Fibroblast of skin of abdomen (primary cell): ENCODE measurements at places on chromosomes 7 and 10.
A peak's percentile ranks its signal among the peaks of the same experiment; 100 is the strongest.

DNA sequence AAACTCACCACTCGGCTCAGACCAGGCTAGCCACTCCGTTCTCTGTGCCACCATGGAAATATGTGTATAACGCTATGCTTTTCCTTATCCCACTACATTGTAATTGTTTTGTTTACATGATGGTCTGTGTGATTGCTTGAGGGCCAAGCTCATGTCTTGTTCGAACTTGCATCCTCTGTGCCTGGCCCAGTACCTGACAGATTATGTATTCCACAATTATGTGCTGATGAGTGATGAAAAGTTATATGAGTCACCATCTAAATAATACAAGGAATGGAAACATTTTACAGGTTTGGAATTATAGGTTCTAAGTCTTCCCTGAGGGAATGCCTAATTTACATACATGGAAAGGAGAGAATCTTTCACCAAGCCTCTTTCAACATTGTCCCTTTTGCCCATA lies 137.4 kb downstream of the C7orf25 start:
- DNase-seq: no peak

DNA sequence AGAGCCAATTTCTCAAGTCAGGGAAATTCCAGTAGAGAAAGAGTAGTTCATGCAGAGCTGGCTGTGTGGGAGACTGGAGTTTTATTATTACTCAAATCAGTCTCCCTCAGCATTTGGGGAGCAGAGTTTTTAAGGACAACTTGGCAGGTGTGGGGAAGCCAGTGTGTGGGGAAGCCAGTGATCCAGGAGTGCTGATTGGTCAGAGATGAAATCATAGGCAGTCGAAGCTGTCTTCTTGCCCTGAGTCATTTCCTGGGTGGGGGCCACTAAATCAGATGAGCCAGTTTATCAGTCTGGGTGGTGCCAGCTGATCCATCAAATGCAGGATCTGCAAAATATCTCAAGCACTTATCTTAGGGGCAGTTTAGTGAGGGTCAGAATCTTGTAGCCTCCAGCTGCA lies 194.6 kb upstream of the NRG3 start:
- no peak for DNase-seq

DNA sequence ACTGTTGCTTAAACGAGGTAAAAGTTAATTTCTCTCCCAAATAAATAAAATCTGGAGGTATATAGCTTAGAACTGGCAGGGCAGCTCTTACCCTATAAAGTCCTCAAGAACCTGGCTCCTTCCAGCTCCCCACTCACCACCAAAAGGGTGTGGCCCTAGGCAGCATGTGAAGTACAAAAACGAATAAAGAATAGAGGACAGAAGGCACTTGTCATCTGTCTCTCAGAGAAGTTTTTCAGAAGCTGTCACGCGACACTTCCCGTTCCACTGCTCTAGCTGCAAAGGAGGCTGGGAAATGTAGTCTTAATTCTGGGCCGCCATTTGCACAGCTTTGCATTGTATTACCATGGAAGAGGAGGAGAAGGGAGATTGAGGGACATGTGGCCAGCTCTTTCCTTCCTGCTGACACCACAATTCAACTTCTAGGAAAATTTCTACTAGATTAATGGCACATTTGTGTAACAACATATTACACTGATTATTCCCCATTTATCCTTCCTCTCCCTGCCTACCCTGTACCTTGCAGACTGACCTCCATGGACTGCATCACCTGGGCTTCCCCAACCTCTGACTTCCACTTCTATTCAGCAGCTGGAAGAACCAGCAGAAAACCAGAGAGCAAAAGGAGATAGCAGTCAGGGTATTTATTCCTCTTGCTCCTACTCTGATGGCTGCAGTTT lies 62.2 kb downstream of the CCDC71L start:
- DNase-seq: peak; percentile 59

DNA sequence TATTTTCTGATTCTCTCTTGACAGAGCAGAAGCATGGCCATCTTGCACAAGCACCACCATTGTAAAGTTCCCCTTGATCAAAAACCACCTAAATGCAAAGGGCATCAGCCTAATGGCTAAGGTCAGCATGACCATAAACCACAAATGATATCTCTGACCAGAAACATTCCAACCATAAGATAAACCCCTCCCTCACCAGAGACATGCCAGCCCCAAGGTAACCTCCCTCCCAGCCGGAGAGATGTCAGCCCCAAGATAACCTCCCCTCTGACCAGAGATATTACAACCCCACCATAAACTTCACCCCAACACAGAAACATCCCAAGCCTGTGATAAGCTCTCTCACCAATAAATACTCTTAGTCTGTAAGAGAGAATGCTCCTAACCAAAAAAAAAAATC lies 72.1 kb upstream of the CDK1 start:
- no peak for DNase-seq

DNA sequence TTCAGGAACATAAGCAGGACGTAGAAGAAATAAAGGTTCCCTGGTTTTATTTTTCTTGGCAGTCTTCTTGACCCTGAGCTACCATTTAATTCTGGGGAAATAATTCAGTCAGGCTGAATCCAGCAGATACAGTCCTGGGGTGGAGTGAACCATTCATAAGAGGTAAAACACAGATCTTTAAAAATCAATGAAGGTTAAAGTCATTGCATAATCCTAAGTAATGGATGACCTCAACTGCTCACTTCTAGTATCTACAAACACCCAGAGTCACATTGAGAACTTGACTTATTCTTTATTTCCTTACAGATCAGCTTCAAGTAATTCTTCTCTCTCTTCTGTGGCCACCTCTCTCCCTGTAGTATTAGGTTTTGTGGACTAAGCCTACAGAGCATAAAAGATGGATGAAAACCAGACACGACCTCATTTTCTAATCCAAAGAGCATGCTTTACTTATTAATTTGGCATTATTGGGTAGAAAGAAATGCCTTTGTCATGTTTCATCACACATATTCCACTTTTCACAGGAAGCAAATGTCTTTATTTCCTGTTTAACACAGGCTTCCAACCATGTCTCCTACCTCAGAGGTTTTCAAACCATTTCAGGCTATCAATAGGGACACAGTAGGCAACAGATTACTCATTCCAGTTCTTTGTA lies 182.3 kb upstream of the IMMP2L start:
- DNase-seq: peak; percentile 94

DNA sequence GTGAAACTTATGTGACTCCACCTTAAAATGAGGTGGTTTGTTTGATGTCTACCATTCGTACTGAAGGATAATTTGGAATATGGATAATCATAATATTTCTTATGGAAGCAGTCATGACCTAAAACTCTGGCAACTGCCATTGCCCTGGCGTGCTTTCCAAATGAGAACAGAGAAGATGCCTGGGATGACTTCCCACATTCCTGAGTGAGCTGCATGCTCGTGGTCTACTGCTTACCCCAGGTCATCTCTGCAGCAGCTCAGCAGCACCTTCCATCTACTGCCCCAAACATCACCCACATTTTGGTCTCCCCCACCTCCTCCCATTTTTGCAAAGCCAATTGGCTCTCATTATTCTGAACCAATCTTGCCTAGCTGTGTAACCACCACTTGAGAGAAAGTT lies 40.1 kb downstream of the LYZL1 start:
- peak; percentile 81 for DNase-seq

GRCh38 chr7:46606761-46607160 lies 685.7 kb upstream of the IGFBP3 start:
- peak; percentile 78 for DNase-seq

DNA sequence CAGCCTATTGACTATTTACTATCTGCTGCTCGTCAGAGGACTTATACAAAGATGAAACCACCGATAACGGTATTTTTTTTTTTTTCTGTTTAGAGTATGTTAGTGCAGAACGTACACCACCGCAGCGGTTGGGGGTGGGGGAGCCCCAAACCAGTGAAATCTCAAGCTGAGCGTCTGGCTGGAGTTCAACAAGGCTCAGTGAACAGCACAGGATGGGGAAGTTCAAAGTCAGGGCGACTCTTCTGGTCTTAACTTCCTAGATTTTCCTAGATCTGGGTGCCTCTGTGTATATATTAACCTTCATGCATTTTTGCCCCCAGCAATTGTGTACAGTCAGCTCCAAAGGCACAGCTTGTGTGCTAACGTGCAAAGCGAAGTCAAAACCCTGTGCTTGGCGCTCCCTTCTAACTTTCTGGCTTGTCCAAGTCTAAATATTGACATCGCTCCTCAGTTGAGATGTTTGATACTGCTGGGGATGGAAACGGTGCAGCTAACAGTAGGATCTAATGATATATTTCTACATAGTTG lies 1.1 kb downstream of the RHOBTB1 start:
- DNase-seq: peak; percentile 55

- no peak for DNase-seq
Observed at GRCh38 chr10:88404133-88404532, 179.0 kb downstream of the RNLS start.

GRCh38 chr10:122657255-122657654 lies 42.4 kb downstream of the C10orf120 start:
- no peak for DNase-seq

DNA sequence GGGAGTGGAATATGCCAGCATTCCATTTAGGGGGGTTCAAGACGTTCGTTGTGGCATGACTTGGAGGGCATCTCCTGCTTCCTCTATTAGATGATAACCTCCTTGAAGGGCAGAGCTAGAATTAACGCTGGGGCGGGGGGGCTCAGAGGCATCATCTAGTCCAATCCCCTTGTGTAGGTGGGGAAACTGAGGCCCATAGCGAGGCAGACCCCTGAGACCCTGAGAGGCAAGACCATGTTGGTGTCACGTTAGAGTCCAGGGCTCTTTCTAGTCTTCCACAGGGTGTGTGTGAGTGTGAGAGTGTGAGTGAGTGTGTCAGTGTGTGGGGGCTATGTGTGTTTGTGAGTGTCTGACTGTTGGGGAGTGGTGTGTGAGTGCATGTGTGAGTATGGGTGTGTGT lies 29.3 kb upstream of the NUB1 start:
- no peak for DNase-seq

- no peak for DNase-seq
Observed at GRCh38 chr10:121357401-121357800, 240.8 kb downstream of the FGFR2 start.

GRCh38 chr7:8829100-8829499 lies 395.7 kb downstream of the NXPH1 start:
- DNase-seq: no peak

- DNase-seq: peak; percentile 65
Observed at GRCh38 chr7:26646336-26647048, 217.9 kb downstream of the SKAP2 start.

GRCh38 chr7:100163006-100163531 lies 4.5 kb upstream of the TRAPPC14 start:
- DNase-seq: no peak

DNA sequence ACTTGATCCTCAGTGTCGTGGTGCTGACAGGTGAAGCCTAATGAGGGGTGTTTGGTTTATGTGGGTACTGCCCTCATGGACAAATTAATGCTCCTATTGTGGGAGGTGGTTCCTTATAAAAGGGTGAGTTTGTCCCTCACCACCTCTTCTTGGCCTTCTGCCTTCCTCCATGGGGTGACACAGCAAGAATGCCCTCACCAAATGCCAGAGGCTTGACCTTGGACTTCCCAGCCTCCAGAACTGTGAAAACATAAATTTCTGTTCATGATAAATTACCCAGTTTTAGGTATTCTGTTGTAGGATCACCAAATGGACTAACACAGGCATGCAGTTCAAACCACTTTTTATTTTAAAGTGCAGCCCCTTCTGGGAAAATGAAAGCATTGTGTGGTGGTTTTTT lies 39.4 kb downstream of the BAMBI start:
- no peak for DNase-seq

DNA sequence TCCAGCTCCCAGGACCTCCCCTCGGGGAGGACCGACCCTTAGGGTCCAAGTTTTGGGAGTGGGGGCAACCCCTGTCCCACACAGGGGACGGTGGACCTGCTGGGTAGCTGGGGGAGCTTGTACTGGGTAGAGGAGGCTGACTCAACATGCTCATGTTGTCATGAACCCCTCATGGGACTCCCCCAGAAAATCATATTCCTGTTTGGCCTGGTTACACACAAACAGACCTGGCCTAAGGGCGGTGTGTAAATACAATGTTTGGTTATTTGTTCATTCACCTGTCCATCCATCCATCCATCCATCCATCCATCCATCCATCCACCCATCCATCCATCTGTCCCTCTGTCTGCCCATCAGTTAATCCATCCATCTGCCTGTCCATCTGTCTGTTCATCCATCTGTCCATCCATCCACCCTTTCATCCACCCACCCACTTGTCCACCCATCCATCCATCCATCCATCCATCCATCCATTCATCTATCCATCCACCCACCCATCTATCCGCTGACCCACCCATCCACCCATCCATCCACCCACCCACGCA lies 92.9 kb downstream of the DNAJB6 start:
- no peak for DNase-seq

- peak; percentile 92 for DNase-seq
Observed at GRCh38 chr7:90579181-90579688, 16.9 kb upstream of the CDK14 start.

- DNase-seq: peak; percentile 88
Observed at GRCh38 chr10:35875016-35875676, 233.1 kb upstream of the FZD8 start.
